ENCODE measurements at places on chromosomes 1 and 21.

GRCh38 chr21:43306911-43307676 is 119.8 kb downstream of the SIK1 start:
- no peak for DNase-seq

DNA sequence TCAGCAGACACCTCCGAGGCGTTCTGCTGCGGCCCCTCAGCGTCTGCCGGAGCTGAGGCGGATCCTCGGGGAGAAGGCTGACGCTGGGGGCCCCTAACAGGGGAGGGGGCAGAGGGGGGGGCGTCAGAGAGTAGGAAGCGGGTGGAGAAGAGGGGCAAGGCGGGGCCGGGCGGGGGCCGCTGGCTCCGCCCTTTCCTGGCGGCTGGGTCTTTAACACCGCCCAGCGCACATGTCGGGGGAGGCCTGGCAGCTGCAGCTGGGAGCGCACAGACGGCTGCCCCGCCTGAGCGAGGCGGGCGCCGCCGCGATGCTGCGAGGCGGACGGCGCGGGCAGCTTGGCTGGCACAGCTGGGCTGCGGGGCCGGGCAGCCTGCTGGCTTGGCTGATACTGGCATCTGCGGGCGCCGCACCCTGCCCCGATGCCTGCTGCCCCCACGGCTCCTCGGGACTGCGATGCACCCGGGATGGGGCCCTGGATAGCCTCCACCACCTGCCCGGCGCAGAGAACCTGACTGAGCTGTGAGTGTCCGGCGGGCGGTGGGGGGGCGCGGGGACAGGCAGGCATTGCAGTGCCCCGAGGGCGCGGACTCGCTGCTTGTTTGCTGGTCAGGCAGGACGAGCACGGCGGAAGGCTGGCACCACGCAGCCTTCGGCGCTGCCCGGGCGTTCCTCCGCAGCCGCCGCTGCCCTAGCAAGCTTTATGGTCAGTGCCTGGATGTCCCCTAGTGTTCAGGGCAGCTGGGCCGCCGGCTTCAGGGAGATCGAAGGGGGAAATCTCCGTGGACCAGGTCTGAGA is at the start of gene NTRK1:
Gene NTRK1 (plus strand): TSS at position 238 of the 796 bp plus-strand sequence. CDS start 70 bp downstream, at position 308.
- DNase-seq: peak; percentile 96

GRCh38 chr21:31941694-31942093 is 68.9 kb downstream of the HUNK start:
- no peak for DNase-seq

DNA sequence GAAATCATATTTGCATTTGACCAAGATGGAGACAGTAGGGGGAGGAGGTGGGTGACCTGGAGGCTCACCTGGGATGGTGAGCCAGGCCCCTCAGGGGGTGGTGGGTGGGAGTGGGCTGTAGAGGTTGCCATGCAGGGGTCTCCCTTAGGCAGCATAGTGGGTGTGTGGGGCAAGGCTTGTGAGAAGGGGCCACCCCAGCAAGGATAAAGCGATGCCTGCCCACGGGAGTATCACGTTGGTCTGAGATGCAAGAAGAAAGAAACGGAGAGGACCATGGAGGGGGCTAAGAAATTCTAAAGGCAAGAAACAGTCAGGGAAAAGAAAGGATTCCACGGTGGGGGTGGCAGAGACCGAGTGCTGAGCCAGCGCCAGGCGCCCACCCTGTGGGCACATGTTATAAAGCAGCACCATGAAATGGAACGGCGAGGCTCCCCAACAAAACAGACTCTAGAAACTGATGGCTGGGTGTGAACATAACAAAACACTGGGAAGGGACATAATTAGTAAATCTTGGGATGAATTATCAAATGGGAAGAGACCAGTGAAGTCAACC is 11.7 kb upstream of the C2CD2 start:
- DNase-seq: no peak

- no peak for DNase-seq
Measured at GRCh38 chr1:186653312-186653711, 26.9 kb downstream of the PTGS2 start.

GRCh38 chr1:60281360-60281932 is 207.9 kb upstream of the C1orf87 start:
- DNase-seq: peak; percentile 33

GRCh38 chr1:85606414-85606800 is 25.8 kb downstream of the CCN1 start:
- DNase-seq: no peak

DNA sequence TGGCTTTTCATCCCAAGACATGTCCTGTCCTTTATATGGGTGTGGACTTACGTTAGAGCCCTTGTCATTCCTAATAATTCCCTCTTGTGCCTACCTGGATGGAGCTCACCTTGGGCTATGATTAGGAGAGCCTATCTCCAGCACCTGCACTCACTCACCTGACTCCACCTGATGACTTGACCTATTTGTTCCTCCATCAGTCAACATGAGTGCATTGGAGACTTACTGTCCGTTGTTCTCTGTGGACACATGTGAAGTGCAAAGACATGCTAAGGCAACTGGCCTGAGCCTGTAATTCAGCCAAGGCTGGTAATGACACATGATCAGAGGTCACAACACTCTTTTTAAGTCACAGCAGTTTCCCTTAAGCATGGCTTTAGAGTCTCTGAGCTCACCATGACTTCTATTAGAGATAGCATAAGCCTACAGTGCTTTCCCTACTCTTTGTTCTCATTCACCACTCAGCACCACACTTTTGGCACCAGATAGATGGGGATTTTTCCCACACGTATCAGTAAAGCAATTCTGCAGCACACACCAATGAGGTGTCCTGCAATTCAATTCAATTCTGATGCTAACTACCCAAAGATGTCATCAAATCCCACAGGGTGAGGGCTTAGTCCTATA is 9.4 kb downstream of the KCNE1 start:
- no peak for DNase-seq

GRCh38 chr1:119080586-119080985 is 59.9 kb downstream of the WARS2 start:
- DNase-seq: no peak

GRCh38 chr1:172480431-172480830 is 36.6 kb upstream of the PIGC start:
- DNase-seq: no peak

- DNase-seq: no peak
Measured at GRCh38 chr1:145962157-145963102, 1.9 kb downstream of the ANKRD34A start.

DNA sequence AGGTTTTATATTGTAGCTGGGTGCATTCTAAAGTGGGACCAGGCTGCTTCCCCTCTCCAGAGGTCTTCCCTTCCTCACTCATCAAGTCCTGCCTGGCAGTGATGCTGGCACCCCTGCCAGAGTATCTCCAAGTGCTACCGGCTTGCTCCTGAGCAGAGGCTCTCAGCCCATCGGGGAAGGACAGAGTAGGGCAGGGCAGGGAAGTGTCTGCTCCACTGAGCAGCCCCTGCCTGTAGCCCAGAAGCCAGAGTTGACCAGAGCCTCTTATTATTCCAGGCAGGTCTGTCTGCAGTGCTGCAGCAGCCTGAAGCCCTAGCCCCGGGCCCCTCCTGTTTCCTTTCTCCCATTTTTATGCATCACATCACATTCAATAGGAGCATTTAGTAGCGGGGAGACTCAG is 51.1 kb downstream of the ATP2B4 start:
- no peak for DNase-seq
